Suppressor macrophage treated with lipopolysaccharide for 4 hours (primary cell): ENCODE measurements at places on chromosomes 7 and 10.

- no peak for DNase-seq
Observed at GRCh38 chr7:15219758-15220157, 317.2 kb upstream of the DGKB start.

GRCh38 chr10:63264617-63265221, 131.6 kb downstream of the NRBF2 start:
- no peak for DNase-seq

DNA sequence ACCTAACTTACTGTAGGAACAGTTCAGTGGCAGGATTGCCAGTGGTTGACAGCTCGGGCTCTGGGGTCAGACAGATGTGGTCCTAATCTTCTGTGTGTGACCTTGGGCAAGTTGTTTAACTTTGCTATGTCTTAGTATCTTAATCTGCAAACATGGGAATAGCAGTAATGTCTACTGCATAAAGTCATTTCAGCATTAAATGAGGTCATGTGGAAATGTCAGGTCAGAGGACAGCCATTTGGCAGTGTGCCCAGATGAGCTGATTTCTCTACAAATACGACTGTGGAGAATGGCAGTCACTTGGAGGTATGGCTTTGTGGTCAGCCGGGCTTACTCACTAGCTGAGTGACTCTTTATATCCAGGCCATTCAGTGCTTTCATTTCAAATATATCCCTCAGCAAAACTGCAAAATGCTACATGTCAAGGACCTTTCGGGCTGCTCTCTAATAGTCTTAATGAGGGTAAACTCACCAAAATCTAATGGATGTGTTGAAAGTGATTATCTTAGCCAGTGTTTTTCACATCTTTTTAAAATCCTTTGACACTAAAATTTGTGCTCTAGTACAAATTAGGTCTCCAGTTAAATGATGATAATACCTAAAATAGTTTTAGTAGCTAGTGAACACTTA, 171.4 kb downstream of the ST7 start:
- DNase-seq: peak; percentile 97

- peak; percentile 63 for DNase-seq
Observed at GRCh38 chr10:63265222-63265617, 132.1 kb downstream of the NRBF2 start.

DNA sequence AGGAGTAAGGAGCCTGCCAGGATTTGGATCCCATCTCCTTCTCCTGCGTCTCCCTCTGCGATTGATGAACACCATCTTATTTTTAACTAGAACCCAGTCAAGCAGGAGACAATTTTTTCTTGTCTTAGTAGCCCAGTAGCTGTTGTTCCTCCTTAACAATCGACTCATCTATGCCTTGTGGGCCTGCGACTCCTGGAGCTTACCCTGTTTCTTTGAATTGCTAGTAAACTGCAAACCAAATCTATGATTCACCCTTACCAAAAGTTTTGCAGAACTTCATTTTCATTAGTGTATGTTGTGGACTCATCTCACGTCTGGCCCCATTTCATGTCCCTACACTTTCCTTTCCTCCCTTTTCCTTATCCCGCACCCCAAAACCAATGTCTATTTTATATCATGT, 37.7 kb downstream of the TRIL start:
- DNase-seq: no peak

- DNase-seq: no peak
Observed at GRCh38 chr7:37011151-37011890, 287.0 kb upstream of the AOAH start.
